Thoracic aorta (tissue), 2 donors: ENCODE measurements at places on chromosomes 4 and X.

- DNase-seq: no peak
Measured at GRCh38 chrX:50978920-50979682, 68.6 kb downstream of the BMP15 start.

GRCh38 chrX:54066841-54067240, 22.6 kb upstream of the PHF8 start:
- no peak for DNase-seq

DNA sequence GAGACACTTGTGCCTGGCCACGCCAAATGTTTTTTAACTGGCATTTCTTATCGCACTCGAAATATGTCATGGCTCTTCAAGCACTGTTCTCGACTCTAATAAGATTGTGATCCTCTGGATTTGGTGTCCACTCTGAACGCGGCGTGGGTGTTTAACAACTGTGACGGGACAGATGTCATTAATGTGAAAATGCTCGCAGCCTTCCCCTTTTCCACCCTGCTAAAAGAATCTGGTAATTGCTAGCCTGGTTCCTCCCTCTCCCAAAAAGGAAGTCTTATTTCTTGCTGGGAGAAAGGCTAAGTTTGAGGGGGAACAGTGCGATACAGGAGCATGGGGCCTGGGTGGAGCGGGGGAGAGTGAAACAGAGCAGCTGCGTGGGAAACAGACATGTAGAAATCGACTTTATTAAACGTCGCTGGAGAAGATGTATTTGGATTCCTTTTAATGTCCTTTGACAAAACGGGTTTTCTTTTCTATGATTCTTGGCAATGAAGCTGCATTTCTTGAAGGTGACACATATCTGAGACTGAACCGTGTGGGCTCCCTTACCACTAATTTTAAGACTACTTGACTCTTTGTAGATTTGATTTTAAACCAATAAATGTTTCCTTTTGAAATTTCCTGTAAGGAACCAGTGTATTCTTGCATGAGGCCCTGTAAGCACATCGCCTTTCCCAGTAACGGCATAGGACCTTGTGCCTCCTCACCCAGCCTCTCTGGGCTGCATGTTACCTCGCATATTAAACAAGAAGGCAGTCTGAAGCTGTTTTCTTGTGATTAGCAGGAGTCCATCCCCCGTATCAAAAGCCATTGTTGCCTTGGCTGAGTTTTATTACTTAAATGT, 17.8 kb downstream of the TBC1D1 start:
- no peak for DNase-seq

- DNase-seq: no peak
Measured at GRCh38 chr4:679629-680028, 5.3 kb downstream of the MYL5 start.

DNA sequence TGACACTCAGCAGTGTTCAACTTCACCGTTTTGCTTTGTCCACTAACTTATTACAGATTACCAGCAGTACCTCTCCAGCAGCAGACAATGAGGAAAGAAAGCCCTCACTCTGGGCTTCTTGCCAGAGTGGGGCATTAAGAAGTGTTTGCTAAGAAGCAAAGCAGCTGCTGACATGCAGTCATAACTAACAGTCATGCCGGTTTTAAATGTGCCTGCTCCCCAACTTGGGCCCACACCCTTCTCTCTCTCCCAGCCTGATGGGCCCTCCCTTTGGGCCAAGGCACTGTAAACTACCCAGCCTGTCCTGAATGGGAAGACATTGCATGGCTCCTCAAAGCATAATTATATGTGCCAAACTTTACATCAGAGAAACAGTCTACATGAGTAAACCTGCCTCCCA, 54.6 kb upstream of the HHIP start:
- DNase-seq: no peak

GRCh38 chr4:134720030-134720429, 518.4 kb upstream of the PABPC4L start:
- no peak for DNase-seq

- no peak for DNase-seq
Measured at GRCh38 chr4:22391551-22391950, 124.3 kb downstream of the ADGRA3 start.
